Stimulated activated naive B cell treated with anti-CD40 and anti-IgM and Interleukin-4, amounts not matched to agents 10 μg/mL and 1 μg/mL and 100 μg/mL, for 72 hours (primary cell): ENCODE measurements at places on chromosomes 6 and 20.

DNA sequence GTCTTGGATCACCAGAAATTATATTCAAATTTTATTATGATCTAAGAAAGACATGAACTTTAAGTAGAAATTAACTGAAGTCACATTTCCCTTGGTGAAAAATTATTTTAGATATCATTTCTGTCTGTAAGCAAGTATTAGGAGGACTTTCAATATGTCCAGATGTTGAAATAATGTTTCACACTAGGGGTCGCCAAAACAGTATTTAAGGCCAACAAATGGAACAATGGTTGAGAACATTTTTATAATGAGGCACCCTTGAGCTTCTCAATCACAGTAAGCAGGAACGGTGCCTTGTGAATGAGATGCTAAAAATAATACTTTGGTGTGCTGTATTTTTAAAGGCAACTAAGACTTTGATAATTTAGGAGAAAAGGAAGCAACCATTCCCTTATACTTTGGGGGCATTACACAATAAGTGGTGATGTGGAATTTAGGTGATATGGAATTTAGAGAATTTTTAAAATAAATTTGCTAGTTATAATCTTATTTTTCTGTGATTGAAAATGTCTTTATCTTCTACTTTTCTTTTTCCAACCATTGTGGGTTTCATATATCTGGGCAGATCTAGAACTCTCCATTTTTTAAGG, 9.6 kb upstream of the SF3B5 start:
- no peaks in the 10 kb centered on the region for H3K36me3 ChIP-seq
- H3K4me1 ChIP-seq, result peaks cover 2% of the 10 kb centered on the region
- H3K27me3 ChIP-seq, result no peaks in the 10 kb centered on the region

DNA sequence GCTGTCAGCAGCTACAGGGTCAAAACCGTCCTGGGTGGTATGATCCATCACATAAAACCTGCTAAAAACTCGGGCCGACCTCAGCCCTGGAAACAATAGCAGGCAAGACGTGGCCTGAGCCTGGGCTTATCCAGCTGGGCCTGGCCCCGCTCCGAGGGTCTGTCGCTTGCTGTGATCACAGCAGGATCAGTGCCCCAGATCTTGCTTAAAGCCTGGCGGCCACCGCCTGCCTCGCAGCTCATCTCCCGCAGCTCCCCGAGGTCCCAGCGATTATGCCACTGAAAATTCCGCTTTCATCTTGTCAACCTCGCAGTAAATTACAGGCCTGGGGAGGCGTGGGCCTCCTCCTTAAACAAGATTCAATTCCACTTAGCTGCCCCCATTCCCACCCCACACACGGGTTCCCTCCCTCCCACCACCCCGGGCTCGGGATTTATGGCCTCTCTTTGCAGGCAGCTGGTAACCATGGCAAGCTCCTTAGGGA, 40.1 kb downstream of the CDH22 start:
- H3K4me1 ChIP-seq, result no peaks in the 10 kb centered on the region
- H3K4me3 ChIP-seq, result no peak overlapping the region
- peaks cover 9% of the 10 kb centered on the region for H3K36me3 ChIP-seq
- H3K27ac ChIP-seq, result no peak overlapping the region
- DNase-seq, result no peak
- H3K27me3 ChIP-seq, result peaks cover 51% of the 10 kb centered on the region

- peaks cover 14% of the 10 kb centered on the region for H3K36me3 ChIP-seq
- peak overlapping the region; percentile 81 for H3K27ac ChIP-seq
- H3K4me3 ChIP-seq, result peak overlapping the region; percentile 30
- no peaks in the 10 kb centered on the region for H3K27me3 ChIP-seq
- DNase-seq, result no peak
Measured at GRCh38 chr6:31676322-31676903, 4.5 kb downstream of the LY6G5C start.

- H3K27me3 ChIP-seq, result no peaks in the 10 kb centered on the region
- H3K27ac ChIP-seq, result no peak overlapping the region
- H3K36me3 ChIP-seq, result no peaks in the 10 kb centered on the region
Measured at GRCh38 chr6:139686308-139686707, 311.9 kb upstream of the CITED2 start.

DNA sequence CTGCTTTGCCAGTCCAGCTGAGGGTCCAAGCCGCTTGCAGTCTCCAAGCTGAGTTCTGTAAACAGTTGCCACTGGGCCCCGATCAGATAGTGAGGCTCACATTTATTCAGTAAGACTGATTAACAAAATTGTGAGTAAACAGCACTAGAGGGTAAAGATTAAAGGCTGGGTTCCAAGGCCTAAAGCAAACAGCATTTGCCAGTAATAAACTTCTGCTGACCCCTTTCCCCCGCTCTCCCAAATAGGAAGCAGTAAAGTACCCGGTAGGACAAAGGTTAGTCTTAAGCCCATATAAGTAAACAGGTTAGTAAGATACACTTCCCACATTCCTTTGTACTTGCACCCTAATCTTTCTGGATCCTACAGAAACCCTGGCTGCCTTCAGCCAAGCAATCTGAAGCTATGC, 181.8 kb downstream of the MEI4 start:
- no peak overlapping the region for H3K27ac ChIP-seq
- H3K4me1 ChIP-seq, result peaks cover 2% of the 10 kb centered on the region
- H3K4me3 ChIP-seq, result no peak overlapping the region
- H3K27me3 ChIP-seq, result no peaks in the 10 kb centered on the region
- no peak for DNase-seq
- no peaks in the 10 kb centered on the region for H3K36me3 ChIP-seq

GRCh38 chr20:5680192-5680591, 70.0 kb upstream of the SHLD1 start:
- no peaks in the 10 kb centered on the region for H3K36me3 ChIP-seq
- peaks cover 11% of the 10 kb centered on the region for H3K4me1 ChIP-seq
- H3K27me3 ChIP-seq, result no peaks in the 10 kb centered on the region
- no peak overlapping the region for H3K27ac ChIP-seq

GRCh38 chr20:15310361-15310760, 972.9 kb upstream of the FLRT3 start:
- H3K27ac ChIP-seq, result no peak overlapping the region
- H3K4me1 ChIP-seq, result peaks cover 11% of the 10 kb centered on the region
- peaks cover 9% of the 10 kb centered on the region for H3K36me3 ChIP-seq
- H3K4me3 ChIP-seq, result no peak overlapping the region

DNA sequence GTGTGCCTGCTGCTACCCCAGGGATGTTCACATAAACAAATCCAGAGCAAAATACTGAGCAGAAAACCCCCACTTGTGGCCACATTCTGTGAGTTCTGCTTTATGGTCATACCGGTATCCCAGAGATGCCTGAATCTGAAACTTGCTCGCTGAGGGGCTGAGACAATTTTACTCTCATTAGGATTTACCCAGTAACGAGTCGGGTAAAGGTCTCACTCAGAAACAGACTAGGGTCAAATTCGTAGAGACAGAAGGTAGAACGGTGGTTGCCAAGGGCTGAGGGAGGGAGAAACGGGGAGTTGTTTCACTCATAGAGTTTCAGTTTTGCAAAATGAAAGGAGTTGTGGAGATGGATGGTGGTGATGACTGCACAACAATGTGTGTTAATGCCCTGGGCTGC, 45.4 kb upstream of the NKX2-2 start:
- peaks cover 43% of the 10 kb centered on the region for H3K27me3 ChIP-seq
- H3K36me3 ChIP-seq, result no peaks in the 10 kb centered on the region
- no peak overlapping the region for H3K4me3 ChIP-seq

GRCh38 chr20:54623991-54624569, 148.7 kb downstream of the DOK5 start:
- DNase-seq, result no peak
- H3K36me3 ChIP-seq, result no peaks in the 10 kb centered on the region
- H3K27me3 ChIP-seq, result peaks cover 16% of the 10 kb centered on the region
- H3K4me1 ChIP-seq, result no peaks in the 10 kb centered on the region

- H3K4me1 ChIP-seq, result peaks cover 75% of the 10 kb centered on the region
- DNase-seq, result peak; percentile 20
- peak overlapping the region; percentile 54 for H3K4me3 ChIP-seq
Measured at GRCh38 chr6:35370785-35371493, 28.6 kb downstream of the PPARD start.

DNA sequence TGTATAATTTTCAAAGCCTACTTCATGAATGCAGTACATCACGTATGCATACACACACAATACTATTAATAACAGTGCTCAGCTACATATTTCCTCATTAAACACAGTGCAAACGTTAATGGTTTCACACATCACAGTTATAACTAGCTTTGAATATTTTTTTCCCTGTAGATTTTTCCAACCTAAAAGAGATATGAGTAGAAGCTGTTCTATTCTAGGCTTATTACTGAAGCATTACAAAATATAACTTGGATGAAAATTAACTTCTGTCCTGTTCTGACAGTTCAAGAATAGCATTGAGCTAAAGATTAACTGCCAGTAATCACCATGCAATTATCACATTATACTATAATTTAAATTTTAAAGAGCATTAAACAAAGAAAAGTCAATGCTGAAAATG, 6.2 kb downstream of the LMBRD1 start:
- H3K36me3 ChIP-seq, result peaks cover 48% of the 10 kb centered on the region
- no peaks in the 10 kb centered on the region for H3K27me3 ChIP-seq
- peaks cover 33% of the 10 kb centered on the region for H3K4me1 ChIP-seq
- H3K27ac ChIP-seq, result peak overlapping the region; percentile 51
- no peak for DNase-seq

- no peaks in the 10 kb centered on the region for H3K36me3 ChIP-seq
- DNase-seq, result no peak
- no peak overlapping the region for H3K4me3 ChIP-seq
- no peaks in the 10 kb centered on the region for H3K4me1 ChIP-seq
- no peak overlapping the region for H3K27ac ChIP-seq
Measured at GRCh38 chr6:21733311-21733710, 139.8 kb downstream of the SOX4 start.

GRCh38 chr6:121730616-121731015, 295.2 kb downstream of the GJA1 start:
- no peak overlapping the region for H3K27ac ChIP-seq
- no peaks in the 10 kb centered on the region for H3K4me1 ChIP-seq
- H3K36me3 ChIP-seq, result no peaks in the 10 kb centered on the region
- H3K27me3 ChIP-seq, result no peaks in the 10 kb centered on the region
- no peak for DNase-seq
- H3K4me3 ChIP-seq, result no peak overlapping the region

DNA sequence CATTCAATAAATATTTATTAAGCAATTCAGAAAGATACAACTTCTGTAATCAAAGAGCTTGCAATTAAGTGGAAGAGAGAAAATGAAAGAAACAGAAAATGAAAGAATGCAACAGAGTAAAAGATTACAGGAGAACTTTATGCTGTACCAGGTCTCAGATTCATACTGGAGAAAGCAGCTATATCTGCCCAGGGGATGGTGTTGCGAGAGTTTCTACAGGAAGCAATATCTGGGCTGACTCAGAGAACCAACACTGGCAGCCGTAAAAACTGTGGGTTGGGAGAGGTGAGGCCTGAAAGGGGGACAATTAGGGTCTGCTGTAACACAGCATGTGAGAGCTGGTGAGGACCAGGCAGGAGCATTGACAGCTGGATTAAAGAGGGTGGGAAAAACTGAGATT, 256.7 kb upstream of the TCF21 start:
- H3K27ac ChIP-seq, result no peak overlapping the region
- no peak overlapping the region for H3K4me3 ChIP-seq
- no peaks in the 10 kb centered on the region for H3K36me3 ChIP-seq
- no peaks in the 10 kb centered on the region for H3K4me1 ChIP-seq
- H3K27me3 ChIP-seq, result no peaks in the 10 kb centered on the region

- no peak overlapping the region for H3K4me3 ChIP-seq
- H3K4me1 ChIP-seq, result no peaks in the 10 kb centered on the region
- H3K27me3 ChIP-seq, result no peaks in the 10 kb centered on the region
- no peak for DNase-seq
Measured at GRCh38 chr20:42255821-42256220, 637.6 kb upstream of the CHD6 start.

GRCh38 chr20:63708301-63709148, 686 bp downstream of the ZGPAT start:
- H3K4me3 ChIP-seq, result peak overlapping the region; percentile 91
- H3K27me3 ChIP-seq, result no peaks in the 10 kb centered on the region
- no peak for DNase-seq
- H3K27ac ChIP-seq, result peak overlapping the region; percentile 91
- H3K36me3 ChIP-seq, result peaks cover 43% of the 10 kb centered on the region
